ENCODE measurements at places on chromosomes 3 and 15. TPM values are rescaled to one million over a fixed set of nuclear protein-coding genes. Genes with fewer than 3 reads are reported as not detected.

The FOXB1 gene
- total RNA-seq: not detected

The CEP152 gene
- 1.1 TPM for total RNA-seq

The MED12L gene
- total RNA-seq: 0.05 TPM

The NR2F2 gene
- 9.2 TPM for total RNA-seq

The TAGLN3 gene
- total RNA-seq: not detected

The SH2D7 gene
- total RNA-seq: not detected

The SUSD5 gene
- 1.4 TPM for total RNA-seq

The C2CD4A gene
- total RNA-seq: 0.23 TPM

The ALDH1A2 gene
- total RNA-seq: 6.2 TPM

The CCDC39 gene
- total RNA-seq: not detected

The DAZL gene
- total RNA-seq: not detected

The ARGFX gene
- not detected for total RNA-seq

The DAPK2 gene
- total RNA-seq: 70.8 TPM

The NUSAP1 gene
- total RNA-seq: 1.8 TPM
